ENCODE measurements at places on chromosomes 7 and 10. TPM values are rescaled to one million over a fixed set of nuclear protein-coding genes. Genes with fewer than 3 reads are reported as not detected.

DNA sequence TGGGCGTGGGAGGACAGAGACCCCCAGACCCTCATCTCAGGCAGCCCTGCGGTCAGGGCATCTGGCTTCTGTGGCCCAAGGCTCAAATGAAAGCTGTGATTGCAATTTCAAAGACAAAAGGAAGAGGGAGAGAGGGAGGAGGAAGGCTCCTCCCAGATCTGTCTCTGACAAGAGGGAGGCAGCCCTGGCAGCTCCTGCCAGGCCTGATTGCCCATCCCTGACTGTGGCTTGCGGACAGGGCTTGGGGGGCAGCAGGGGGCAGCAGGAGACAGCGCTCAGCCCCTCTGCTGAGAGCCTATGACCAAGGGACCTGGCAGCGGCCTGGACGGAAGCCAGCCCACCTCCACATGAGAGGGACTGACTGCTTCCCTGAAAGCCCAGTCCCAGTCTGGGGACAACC is 91.8 kb downstream of the PTPRN2 start:
- peaks cover 17% of the 10 kb centered on the region for H3K27me3 ChIP-seq
- no peak overlapping the region for H3K27ac ChIP-seq
- H3K4me3 ChIP-seq: no peak overlapping the region
- no peak for DNase-seq
- peaks cover 4% of the 10 kb centered on the region for H3K4me1 ChIP-seq

GRCh38 chr10:98425511-98426352 is 10.8 kb upstream of the PYROXD2 start:
- DNase-seq: no peak
- H3K4me1 ChIP-seq: no peaks in the 10 kb centered on the region
- H3K4me3 ChIP-seq: no peak overlapping the region
- no peak overlapping the region for H3K27ac ChIP-seq
- H3K36me3 ChIP-seq: peaks cover 5% of the 10 kb centered on the region

DNA sequence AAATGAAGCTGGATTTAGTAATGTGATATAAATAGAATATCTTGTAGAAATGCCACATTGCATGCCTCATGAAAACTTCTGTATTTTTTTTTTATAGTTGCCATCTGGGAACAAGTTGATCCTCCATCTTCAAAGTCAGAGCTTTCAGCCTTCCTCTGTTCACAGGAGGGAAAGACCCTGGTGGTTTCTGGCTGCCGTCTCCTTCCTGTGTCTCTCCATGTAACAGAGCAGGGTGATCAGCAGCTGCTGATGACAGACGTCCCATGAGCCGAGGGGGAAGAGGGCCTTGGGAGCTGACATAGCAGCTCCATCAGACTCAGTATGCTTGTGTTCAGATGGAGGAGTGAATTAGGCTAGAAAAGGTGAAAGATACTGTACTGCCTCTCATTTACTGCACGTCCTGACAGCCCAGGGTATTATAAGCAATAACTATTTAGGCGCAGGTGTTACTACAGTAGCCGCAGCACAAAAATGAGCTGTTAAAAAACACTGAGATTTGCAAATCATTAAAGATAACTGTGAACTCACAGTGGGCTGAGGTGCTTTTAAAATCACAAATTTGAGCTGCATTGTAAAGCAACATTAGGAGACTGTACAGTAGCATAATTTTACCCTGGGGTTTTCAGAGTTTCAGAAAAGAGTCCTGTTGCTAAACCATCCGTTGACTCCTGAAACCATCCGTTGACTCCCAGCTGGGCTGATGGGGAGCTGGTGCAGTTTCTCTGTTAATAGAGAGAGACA is 103.3 kb downstream of the CFAP58 start:
- no peak overlapping the region for H3K27ac ChIP-seq
- H3K36me3 ChIP-seq: no peaks in the 10 kb centered on the region
- H3K4me3 ChIP-seq: no peak overlapping the region

DNA sequence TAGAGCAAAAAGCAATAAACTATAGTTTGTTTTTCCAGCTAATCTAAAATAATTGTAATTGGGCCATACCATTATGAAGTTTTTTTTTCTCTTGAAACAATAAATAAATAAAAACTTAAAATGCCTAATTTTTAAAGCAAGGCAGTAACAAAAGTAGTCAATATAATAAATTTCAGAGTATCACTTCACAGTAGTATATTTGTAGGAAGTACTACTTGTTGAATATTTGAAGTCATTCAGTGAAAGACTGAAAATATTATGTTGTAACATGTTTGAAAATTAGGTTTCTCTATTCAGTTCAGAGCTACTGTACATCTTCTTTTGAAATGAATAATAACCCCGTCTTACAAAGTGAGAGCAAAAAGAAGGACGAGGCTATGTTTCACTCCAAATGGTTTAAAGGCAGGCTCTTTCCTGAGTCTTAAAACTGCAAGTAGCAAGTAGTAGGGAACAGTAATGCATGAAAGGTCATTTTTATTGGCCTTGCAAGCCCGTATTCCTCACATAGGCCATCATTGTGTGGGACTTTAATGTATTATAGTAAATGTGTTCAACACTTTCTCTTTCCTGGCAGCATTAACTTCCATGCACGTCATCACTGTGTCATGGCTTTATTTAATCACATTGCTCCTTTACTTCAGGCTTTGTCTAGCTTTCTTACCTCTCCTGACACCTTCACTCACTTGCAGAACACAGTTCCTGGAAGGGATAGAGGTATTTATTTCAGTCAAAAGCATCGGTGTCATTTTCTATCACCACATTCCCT is 141.4 kb downstream of the VTI1A start:
- DNase-seq: no peak
- H3K27ac ChIP-seq: no peak overlapping the region
- peaks cover 7% of the 10 kb centered on the region for H3K36me3 ChIP-seq
- H3K27me3 ChIP-seq: no peaks in the 10 kb centered on the region
- no peak overlapping the region for H3K4me3 ChIP-seq
- H3K4me1 ChIP-seq: peaks cover 14% of the 10 kb centered on the region

THSD7A gene
- total RNA-seq: 4.7 TPM

GPR37 gene
- total RNA-seq: 6.6 TPM
